ENCODE measurements at places on chromosomes 1 and 21. TPM values are rescaled to one million over a fixed set of nuclear protein-coding genes. Genes with fewer than 3 reads are reported as not detected.
A peak's percentile ranks its signal among the peaks of the same experiment; 100 is the strongest.

DNA sequence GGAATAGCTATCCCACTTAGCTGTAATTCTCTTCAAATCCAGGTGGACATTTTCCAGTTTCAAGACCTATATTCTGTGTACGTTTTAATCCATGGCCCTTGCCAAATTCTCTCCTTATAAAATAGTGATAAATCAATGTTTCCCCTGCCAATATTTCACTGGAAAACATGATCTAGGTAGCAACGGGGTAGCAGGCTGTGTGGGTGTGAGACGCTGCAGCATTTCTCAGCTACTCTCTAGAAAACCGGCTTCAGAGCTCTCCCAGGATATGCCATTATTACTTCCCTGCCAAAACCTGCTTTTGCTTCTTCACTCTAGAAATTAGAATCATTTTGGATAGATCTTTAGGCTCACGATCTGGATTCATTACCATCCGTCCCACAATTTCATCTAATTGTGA is 82.1 kb upstream of the SIPA1L2 start:
- no peak for DNase-seq

DNA sequence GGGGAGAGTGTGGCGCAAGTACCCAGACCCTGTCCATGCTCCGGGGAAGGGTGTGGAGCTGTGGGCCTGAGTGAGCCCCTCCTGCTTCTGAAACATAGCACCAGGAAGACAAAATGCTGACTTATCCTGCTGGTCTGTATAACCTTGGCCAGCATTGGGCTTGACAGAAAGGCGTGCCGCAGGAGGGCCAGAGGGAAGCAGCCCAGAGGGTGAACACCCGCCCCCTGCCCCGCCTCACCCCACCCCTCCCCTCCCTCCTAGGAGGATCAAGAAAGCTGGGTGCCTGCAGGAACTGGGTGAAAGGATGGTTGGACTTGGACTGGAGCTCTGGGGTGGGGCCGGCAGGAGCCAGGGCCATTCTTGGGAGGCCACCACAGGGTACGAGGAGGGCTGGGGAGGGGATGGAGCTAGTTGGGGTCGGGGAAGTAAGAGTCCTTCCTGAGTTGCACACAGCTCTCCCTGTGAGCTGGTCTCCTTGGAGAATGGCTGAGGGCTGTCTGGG is 27.1 kb downstream of the PTPRF start:
- DNase-seq = no peak

DNA sequence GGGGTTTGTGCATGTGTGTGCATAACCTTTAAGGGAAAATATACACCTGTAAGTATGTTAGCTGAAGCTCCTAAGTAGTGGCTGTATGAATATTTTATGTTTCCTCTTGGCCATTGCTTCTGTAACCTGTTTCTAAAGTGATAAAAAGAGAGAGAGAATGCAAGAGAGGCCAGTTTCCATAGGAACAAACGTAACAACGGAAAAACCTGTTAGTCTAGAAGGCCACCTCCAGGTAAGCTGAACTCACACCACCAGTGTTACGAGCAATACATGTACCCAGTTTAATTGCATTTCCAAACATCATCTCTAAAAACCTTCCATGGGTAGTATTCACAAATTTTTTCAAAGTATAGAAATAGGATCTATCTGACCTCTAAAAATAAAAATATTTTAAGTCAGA is 63.1 kb downstream of the PLPPR4 start:
- DNase-seq = no peak

- DNase-seq = no peak
These were observed 45.8 kb downstream of the NR5A2 start for GRCh38 chr1:200073286-200073637.

- DNase-seq = no peak
These were observed 3.7 kb downstream of the RSBN1 start for GRCh38 chr1:113808450-113809195.

DNA sequence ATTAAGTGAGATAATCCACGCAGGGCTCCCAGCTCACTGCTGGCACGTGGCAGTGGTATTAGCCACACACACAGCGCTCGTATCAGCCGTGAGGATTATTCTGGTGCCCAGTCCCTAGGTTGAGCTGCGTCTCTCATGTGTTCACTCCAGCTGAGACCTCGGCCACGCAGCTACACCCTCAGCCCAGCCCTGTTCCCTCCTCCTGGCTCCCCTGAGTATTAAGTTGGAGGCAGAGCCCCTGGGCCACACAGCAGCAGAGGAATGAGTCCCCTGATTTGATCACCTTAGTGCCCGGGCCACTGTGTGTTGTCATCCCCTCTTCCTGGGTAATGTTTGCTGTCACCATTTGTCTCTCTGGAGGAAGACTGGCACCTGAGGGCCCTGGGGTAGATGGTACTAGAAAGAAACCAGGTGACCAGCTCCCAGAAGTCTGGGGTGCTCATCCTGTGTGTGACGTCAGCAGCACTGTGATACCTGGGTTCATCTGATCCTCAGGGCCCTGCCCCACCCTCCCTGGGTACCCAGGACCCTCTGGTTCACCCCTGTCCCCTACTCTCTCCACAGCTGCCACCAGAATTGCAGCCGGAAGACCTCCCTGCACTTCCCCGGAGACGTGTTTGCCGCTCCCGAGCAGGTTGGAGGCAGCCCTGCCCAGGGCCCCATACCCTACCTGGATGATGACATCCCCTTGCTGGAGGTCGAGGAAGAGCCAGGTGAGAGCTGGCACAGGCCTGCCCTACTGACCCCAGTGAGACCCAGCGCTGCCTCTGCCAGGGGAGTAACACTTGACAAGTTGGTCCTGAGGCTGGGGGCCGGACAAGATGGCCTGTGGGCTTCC is 40.1 kb downstream of the DISP3 start:
- DNase-seq = no peak

DNA sequence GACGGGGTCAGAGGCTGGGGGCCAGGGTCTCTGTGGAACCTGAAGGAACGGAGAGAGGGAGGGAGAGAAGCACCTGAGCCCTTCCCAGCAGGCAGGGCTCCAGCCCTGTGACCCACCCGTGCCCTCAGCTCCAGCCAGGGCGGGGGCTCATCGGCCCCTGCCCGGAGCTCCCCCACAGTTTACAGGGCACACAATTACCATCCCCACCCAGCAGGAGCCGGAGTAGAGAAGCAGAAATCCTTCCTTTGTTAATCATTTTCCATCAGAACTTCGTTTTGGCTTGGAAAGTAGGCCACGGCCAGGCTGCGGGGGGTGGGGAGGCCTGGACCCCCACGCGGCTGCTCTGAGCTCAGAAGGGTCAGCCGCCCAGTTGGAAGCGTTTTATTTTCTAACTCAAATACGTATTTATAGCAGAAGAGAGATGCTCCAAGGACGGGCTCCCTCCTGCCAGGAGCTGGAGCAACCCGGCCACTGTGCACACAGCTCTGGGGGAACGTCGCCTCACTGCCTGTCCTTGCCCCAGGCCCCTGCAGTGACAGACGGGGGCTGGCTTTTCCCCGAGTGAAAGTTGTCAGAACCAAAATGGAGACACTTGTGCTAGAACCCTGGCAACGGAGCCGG is 42.7 kb upstream of the ADARB1 start:
- DNase-seq = no peak

DNA sequence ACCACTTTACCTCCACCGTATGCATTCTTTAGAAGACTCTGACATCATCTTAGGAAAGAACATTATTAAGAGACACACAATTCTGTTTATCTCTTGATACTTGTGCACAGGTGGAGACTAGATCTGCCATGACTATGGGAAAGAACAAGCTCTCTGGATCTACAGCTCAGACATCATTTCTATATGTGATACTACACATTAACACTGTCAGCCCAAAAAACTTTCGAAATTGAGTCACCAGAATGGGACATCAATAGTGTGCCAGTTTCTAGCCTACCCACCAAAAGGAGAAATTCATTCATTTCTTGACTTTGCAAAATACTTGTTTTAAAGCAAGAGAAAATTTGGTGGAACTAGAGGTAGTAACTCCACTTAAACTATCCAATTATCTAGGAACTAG is 6.0 kb upstream of the EVI5 start:
- DNase-seq = no peak

DNA sequence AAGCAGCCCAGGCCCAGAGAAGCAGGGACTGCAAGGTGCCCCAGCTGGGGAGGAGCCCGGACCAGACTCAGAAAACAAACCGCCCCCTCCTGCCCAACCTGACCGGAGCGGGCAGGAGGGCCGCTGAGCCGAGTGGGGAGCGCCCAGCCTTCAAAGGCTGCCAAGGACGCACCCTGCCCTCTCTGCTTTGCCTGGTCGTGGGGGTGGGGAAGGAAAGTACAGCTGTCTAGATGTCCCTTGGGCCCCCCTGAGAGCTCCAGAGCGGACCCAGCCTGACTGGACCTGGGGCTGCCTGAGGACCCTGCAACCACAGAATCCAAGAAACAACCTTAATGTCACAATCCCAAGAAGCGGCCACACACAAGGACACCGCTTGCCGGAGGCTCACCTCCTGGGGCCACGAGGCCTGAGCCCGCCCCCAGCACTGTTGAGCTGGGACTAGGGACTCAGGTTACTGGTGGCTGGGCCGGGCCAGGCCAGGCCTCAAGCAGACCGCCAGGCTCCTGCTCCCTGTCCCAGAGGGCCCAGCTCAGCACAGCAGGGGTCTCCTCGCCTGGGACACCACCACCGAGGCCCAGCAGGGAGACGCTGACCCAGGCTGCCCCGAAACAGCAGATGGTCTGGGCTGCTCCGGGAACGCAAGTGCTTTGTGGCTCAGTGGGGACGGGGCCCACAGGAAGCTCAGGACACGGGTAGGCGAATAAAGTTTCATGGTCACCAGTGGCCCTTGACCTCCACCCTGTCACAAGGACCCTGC is 1.4 kb downstream of the DVL1 start:
- DNase-seq = peak; percentile 25

- no peak for DNase-seq
These were observed 15.1 kb downstream of the LCA5L start for GRCh38 chr21:39430457-39430856.

DNA sequence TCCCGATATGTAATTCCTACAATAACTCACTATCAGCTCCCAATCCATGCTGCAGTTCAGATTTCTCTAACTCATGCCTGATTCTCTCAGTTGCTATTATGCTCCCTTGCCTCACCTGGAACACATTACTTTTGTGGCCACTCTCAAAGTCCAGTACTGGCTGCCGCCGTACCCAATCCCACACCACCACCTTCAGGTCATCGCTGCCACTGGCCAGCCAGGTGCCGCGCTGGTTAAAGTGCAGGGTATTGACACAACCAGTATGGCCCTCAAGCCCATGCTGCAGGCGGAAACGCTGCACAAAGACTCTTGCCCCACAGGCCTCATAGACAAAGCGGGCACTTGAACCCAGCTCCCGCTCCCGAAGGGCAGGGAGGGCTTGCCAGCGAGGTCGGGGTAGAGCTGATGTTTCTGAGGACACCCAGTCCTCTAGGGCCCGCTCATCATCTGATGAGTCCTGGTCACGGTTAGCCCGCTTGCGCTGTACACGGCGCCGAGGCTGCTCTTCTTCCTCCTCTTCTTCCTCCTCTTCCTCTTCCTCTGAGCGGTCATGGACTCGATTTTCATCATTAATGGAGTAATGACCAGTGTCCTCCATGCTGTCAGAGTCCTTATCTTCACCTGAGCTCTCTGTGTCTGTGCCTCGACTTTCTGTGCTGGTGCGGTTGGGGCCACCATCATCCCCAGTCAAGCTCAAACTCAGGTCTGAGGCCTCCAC is 22.6 kb downstream of the DCAF8 start:
- DNase-seq = no peak

- no peak for DNase-seq
These were observed 43.3 kb downstream of the JAM2 start for GRCh38 chr21:25682382-25682781.

DNA sequence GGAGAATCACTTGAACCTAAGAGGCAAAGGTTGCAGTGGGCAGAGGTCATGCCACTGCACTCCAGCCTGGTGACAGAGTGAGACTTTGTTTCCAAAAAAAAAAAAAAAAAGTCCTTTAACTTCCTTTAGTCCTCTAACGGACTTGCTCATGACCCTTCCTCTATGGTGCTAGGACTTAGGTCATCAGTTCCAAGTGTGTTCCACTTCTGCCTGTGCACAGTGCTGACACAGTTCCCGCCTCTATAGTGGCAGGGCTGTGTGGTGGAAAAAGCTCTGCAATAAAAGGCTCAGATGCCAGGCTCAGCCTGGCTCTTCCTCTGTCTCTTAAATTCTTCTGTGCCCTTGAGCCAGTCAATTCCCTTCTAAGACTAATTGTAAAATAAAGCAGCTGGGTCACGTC is 22.0 kb downstream of the CC2D1B start:
- no peak for DNase-seq

DNA sequence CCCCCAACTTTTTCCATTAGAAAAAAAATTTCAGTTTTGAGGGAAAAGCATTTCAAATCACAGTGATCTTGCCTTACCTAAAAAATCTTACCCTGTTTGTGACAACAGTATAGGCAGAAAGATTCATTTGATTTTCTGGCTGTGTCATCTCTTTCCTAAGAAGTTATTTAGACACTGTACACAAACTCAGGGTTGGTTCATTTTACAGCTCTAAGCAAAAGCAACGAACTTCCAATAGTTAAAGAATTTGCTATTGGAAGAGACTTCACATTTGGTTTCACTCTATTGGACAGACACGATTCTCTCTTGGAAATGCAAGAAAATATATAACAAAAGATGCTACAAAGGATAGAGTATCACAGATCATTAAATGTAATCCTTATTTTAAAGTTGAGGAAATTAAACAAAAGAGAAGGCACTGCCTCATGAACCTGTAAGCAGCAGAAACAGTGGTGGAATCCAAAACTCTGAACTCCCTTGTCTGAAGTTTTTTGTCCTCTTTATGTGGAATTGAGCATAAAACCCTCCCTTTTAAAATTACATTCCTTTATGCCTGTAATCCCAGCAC is 20.8 kb downstream of the EYA3 start:
- peak; percentile 57 for DNase-seq

- DNase-seq = no peak
These were observed 91.0 kb downstream of the OLFML2B start for GRCh38 chr1:161932668-161933067.

DNA sequence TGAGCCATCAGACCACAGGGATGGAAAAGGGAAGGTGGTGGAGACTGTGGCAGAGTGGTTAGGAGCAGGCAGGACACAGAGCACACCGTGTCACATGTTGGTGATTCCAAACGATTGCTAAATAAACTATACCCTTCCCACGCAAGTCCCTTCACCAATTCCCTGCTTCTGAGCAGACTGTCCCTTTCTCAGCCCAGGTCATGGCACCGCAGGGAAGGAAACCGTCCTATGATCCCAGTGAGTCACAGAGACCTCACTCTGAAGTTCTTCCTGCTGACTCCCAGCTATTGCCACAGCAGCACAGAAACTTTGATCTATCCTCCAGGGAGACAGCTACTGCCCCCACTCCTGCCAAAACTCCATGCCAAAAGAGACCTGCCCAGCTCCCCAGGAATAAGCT is 19.2 kb downstream of the RIMS3 start:
- peak; percentile 34 for DNase-seq

Gene PAX7
- total RNA-seq = not detected

Gene MYBPH
- not detected for total RNA-seq

Gene PLA2G2A
- not detected for total RNA-seq

Gene NT5C1A
- total RNA-seq = not detected

Gene SPRR2A
- total RNA-seq = not detected
